ENCODE measurements at places on chromosomes 5 and 9.

DNA sequence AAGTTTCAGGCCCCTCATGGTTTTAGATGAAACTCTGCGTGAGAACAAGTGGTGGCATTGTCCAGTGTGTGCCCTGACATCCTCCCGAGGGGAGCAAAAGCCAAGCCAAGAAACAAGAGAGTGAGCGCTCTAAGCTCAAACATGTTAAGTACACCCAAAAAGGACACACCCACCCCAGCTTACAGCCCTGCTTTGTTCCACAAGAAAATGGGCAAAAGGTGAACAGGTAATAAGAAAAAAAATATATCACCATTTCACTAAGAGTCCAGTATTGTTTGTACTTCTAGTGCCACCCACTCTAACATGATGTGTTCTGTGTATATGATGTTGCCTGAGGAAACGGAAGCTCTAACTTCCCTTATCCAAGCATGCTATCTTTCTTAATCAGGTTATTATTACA lies 278.2 kb downstream of the SLIT3 start:
- H3K36me3 ChIP-seq, result no peaks in the 10 kb centered on the region
- no peak for ATAC-seq
- peaks cover 8% of the 10 kb centered on the region for H3K27me3 ChIP-seq
- H3K27ac ChIP-seq, result no peak overlapping the region

DNA sequence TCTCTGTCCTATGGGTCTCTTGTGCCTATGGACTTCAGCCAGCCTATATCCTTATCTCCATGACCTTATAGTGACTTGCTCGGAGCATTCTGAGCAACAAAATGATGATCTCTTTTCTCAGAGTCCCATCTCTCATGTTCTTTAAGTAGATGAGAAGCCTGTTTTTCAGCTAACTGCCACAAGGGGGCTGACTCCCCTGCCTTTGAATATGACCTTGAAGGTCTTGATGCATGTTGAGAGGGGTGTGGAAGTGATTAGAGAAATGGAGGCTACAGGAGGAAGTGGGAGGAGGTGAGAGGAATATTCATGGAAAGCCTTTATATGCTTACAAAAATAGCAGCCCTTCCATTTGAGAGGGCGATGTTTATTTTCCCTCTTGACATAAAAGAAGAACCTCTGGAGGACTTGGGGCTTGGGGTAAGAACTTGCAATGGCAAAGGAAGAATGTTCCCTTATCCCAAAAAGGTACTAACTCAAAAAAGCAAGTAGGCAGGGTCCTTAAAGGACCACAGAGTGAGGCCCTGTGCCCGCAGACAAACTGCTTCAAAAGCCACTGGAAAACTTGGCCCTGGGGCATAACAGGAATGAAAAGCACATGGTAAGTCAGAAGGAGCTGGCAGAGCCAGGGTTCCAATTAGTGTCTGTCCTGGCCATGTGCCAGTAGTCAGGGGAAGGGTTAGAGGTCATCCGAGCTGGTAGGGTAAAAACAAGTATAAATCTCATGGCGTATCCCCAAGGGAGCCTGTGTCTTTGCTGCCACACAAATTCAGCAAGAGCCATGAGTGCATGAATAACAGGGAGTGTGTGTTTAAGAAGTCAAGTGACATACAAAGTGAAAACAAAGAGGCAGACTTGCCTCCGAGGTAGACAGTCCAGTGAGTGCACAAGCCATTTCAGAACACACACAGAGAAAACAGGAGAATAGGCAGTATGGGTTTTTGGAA lies 39.1 kb downstream of the FGD3 start:
- no peaks in the 10 kb centered on the region for H3K27me3 ChIP-seq
- peak overlapping the region; percentile 56 for H3K27ac ChIP-seq
- ATAC-seq, result no peak
- H3K36me3 ChIP-seq, result peaks cover 97% of the 10 kb centered on the region

DNA sequence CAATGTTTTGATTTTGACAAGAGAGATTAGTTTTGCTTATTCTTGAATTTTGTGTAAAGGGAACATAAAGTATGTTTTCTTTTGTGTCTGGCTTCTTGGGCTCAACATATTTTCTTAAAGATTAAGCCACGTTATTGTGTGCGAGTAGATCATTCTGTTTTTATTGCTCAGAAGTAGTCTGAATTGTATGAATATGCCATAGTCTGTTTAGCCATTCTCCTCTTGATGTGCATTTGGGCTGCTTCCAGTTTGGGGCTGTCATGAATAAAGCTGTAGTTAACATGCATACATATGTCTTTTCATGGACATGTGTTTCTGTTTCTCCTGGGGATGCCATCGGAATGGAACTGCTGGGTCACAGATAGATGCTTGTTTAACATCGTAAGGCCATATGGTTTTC lies 198.9 kb downstream of the FANCC start:
- no peaks in the 10 kb centered on the region for H3K36me3 ChIP-seq
- H3K4me3 ChIP-seq, result no peak overlapping the region
- H3K27me3 ChIP-seq, result no peaks in the 10 kb centered on the region
- no peak overlapping the region for H3K27ac ChIP-seq
- H3K4me1 ChIP-seq, result peaks cover 4% of the 10 kb centered on the region

- no peak for ATAC-seq
- no peaks in the 10 kb centered on the region for H3K4me1 ChIP-seq
- no peaks in the 10 kb centered on the region for H3K36me3 ChIP-seq
- H3K27ac ChIP-seq, result no peak overlapping the region
- no peak overlapping the region for H3K4me3 ChIP-seq
Observed at GRCh38 chr5:114387433-114387832, 25.6 kb downstream of the KCNN2 start.

DNA sequence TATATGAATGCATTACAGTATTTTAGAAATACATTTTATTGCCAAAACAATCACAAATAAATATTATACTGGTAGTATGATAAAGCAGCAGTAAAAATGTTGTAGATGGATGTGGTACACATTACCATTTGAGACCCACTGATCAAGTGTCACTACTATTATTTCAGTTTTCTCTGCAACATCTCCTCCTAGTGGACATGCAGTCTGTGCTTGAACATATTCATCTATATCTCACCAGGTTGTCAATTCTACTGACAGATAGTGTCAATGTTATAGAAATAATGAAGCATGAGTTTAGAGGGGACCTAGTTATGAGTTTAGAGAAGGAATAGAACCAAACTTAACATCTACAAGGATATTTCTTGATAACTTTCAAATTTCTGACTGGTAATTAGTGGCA lies 39.2 kb upstream of the ELOVL7 start:
- no peak for ATAC-seq
- H3K27me3 ChIP-seq, result no peaks in the 10 kb centered on the region
- no peaks in the 10 kb centered on the region for H3K4me1 ChIP-seq
- H3K4me3 ChIP-seq, result no peak overlapping the region

- H3K4me3 ChIP-seq, result no peak overlapping the region
- no peak for ATAC-seq
- H3K27me3 ChIP-seq, result peaks cover 18% of the 10 kb centered on the region
- no peaks in the 10 kb centered on the region for H3K4me1 ChIP-seq
Observed at GRCh38 chr9:109245310-109245897, 75.5 kb downstream of the EPB41L4B start.

DNA sequence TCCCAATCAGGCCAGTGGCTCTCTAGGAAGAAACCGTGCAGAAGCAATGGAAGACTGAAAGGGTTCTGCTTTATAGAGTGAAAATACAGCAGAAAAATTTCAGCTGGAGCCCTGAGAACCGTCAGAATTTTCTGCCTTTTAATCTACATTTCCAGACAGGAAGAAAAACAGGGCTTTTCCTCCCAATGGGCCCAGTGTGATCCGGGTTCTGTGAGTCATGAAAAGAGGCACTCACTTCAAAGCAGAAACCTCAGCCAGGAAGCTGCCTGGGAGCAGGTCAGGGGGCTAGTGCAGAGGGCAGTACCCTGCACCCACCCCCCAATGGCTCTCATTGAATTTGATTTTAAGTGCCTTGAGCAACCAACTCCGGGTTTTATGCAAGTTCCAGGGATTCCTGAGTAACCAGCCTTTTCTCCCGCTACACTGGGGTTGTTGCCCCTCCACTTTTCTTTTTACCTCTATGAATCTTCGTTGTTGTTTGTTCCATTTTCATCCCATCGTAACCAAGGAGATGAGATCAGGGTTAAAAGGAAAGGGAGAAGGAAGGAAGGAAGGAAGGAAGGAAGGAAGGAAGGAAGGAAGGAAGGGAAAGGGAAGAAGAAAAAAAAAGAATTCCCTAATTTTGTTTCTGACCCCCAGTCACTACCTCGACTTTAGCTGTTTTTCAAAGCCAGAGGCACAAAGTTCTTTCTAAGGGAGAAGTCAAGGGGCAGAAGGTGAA lies 1.3 kb downstream of the BARHL1 start:
- H3K4me1 ChIP-seq, result no peaks in the 10 kb centered on the region
- peaks cover 39% of the 10 kb centered on the region for H3K27me3 ChIP-seq
- H3K27ac ChIP-seq, result no peak overlapping the region
- no peak for ATAC-seq
- H3K36me3 ChIP-seq, result peaks cover 6% of the 10 kb centered on the region
- H3K4me3 ChIP-seq, result no peak overlapping the region

- H3K4me1 ChIP-seq, result no peaks in the 10 kb centered on the region
- ATAC-seq, result no peak
- no peak overlapping the region for H3K4me3 ChIP-seq
- H3K27ac ChIP-seq, result no peak overlapping the region
Observed at GRCh38 chr5:43422143-43422542, 10.0 kb upstream of the CCL28 start.

GRCh38 chr5:92505145-92505544 lies 1075.9 kb downstream of the NR2F1-AS1 start:
- no peaks in the 10 kb centered on the region for H3K27me3 ChIP-seq
- no peaks in the 10 kb centered on the region for H3K36me3 ChIP-seq
- H3K4me1 ChIP-seq, result no peaks in the 10 kb centered on the region
- no peak overlapping the region for H3K27ac ChIP-seq

GRCh38 chr5:119439140-119439631 lies 13.1 kb upstream of the HSD17B4 start:
- no peaks in the 10 kb centered on the region for H3K36me3 ChIP-seq
- ATAC-seq, result no peak
- H3K27me3 ChIP-seq, result peaks cover 3% of the 10 kb centered on the region
- H3K4me3 ChIP-seq, result peak overlapping the region; percentile 39
- H3K4me1 ChIP-seq, result no peaks in the 10 kb centered on the region
- no peak overlapping the region for H3K27ac ChIP-seq

- ATAC-seq, result no peak
- H3K4me3 ChIP-seq, result no peak overlapping the region
- no peaks in the 10 kb centered on the region for H3K4me1 ChIP-seq
- no peaks in the 10 kb centered on the region for H3K36me3 ChIP-seq
Observed at GRCh38 chr9:85224301-85224700, 517.5 kb downstream of the AGTPBP1 start.

- H3K27ac ChIP-seq, result no peak overlapping the region
- no peak overlapping the region for H3K4me3 ChIP-seq
- H3K36me3 ChIP-seq, result no peaks in the 10 kb centered on the region
Observed at GRCh38 chr5:35149041-35149440, 81.2 kb downstream of the PRLR start.

Data from activated T-helper 17 cell treated with anti-CD3 and anti-CD28 coated beads, Interleukin-2, amount 50 U/mL, for 72 hours (primary cell).